HT1080 (cell line): ENCODE measurements at places on chromosomes 3 and 15.

- no peak for DNase-seq
Observed at GRCh38 chr3:27542476-27542875, 58.3 kb upstream of the SLC4A7 start.

DNA sequence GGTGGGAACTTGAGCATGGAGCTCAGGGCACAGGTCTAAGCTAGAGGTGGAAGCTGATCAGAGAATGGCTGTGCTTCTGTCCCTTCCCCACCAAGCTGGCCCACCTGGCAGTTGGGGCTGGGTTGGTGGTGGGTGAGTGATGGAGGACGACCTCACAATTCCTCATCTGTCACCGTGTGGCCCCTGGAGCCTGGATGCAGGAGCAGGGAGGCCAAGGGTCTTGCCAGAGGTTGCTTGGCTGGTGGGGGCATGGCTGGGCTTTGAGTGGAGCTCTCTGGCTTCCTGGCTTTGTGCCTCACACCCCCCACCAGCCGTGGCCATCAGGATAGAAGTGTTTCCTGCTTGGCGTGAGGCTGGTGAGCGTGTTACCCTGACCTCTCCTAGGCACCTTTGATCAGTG, 36.0 kb downstream of the FBLN2 start:
- DNase-seq: no peak

GRCh38 chr3:170637306-170637705, 51.4 kb upstream of the SLC7A14 start:
- no peak for DNase-seq

- DNase-seq: no peak
Observed at GRCh38 chr3:55283441-55283925, 203.6 kb downstream of the WNT5A start.

GRCh38 chr3:192244591-192244990, 482.8 kb downstream of the FGF12 start:
- no peak for DNase-seq

- DNase-seq: peak; percentile 10
Observed at GRCh38 chr3:41598402-41599126, 363.3 kb downstream of the ULK4 start.
